ENCODE measurements at places on chromosomes 13 and 19.

GRCh38 chr13:106182404-106182803 is 353.1 kb downstream of the EFNB2 start:
- DNase-seq: no peak

DNA sequence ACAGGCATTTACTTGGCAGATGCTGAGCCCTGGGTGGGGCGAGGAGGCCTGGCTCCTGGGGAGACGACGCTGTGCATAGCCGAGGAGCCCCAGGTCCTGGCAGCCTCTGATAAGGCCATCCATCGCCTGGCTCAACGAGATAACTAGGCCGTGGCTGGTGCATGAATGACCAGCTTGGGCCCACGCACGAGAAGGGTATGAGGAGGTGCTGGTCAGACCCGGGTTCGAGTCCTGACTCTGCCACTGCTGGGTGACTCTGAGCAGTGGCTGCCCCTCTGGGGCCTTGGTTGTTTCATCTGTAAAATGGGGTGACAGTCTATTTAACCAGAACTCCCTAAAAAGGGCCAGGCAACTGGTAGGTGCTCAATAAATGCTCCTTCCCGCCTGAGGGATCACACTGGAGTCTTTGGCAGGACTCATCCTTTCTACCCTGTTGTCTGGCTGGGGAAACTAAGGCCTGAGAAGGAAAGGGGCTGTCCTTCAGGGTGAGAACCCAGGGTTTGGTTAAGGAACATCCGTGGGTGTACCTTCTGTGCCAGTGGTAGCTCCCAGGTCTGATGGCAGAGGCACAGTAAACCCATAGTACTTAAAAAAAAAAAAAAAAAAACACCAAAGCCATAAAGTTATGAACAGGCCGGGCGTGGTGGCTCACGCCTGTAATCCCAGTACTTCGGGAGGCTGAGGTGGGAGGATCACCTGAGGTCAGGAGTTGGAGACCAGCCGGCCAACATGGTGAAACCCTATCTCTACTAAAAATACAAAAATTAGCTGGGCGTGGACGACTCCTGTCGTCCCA is 8.1 kb upstream of the ARRDC2 start:
- no peak for DNase-seq

DNA sequence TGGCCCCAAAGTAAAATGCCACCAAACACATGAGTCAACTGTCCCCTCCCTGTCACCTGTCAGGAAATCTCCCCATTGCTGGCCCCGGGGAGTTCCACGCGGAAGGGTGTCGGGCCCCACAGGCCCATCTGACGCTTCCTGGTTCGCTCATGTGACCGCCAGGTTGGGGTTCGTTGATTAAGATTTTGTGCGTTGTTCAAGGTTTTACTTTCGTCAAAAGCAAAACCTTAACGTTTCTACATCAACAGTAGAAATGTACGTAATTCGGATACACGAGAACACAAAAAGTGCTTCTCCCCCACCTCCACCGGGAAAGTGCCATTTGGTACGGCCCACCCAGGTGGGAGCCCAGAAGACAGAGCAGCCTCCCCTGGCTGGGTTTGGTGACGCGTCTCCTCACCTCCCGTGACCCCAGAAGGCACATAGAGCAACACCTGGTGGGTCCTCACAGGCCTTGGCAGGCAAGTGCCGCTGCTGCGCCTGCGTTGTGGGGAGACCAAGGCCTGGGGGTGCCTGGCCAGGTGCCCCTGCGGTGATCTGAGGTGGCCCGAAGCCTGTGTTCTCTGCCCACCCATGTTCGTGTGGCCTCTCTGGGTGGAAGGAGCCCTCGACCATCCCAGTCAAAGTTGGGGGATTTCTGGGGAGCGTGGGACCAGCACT is 161.6 kb downstream of the KDM4B start:
- peak; percentile 77 for DNase-seq

DNA sequence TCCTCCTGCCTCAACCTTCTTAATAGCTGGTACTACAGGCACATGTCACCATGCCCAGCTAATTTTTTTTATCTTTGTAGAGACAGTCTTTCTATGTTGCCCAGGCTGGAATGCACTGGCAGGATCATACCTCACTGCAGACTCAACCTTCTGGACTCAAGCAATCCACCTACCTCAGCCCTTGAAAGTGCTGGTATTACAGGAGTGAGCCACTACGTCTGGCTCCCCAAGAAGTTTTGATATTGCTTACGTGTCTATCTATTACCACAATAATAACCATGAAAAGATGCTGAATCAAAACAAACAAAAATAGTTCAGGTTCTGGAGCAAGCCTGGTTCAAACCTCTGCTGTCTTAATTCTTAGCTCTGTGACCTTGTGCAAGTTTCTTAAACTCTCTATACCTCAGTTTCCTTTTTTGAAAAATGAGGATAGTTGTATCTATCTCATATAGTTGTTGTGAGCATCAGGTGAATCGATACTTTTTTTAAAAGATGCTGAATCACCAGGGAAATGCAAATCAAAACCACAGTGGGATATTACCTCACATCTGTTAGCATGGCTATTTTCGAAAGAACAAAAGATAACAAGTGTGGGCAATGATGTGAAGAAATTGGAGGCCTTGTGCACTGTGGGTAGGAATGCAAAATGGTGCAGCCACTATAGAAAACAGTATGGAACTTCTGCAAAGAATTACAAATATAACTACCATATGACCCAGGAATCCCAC is 19.0 kb upstream of the LEUTX start:
- DNase-seq: no peak

- DNase-seq: no peak
Observed at GRCh38 chr13:40404407-40404806, 262.0 kb downstream of the FOXO1 start.

- no peak for DNase-seq
Observed at GRCh38 chr13:22243469-22244163, 572.7 kb downstream of the FGF9 start.

GRCh38 chr19:44890366-44891015 is 563 bp upstream of the TOMM40 start:
- DNase-seq: no peak

DNA sequence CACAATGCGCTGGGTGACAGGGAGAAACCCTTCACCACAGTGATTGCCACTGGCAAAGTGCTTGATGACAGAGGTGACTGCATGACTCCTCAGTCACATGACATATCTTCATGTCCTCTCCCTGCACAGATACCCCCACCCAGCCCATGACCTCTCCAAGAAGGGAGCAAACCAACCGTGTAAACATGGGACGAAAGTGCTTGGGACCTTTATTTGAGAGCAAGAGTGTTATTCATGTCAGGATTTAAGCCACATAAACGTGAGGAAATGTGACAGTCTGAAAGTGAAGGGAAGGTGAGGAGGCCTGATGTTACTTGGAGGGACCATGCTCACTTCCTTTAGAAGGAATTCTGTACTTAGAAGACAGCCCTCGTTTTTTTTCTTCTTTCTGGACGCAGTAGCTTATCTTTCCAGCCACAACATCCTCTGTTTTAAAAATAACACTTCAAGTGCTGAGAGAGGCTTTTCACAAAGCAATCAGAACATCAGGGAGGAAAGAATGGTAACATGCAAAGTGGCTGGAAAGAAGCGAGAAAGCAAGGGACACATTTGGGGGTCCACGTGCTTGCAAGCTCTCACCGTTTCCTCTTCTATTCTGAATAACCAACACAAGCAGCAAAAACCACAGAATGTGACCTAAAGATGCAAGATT is 35.6 kb downstream of the EPS15L1 start:
- DNase-seq: no peak

- peak; percentile 41 for DNase-seq
Observed at GRCh38 chr19:2476451-2477140, 669 bp downstream of the GADD45B start.

DNA sequence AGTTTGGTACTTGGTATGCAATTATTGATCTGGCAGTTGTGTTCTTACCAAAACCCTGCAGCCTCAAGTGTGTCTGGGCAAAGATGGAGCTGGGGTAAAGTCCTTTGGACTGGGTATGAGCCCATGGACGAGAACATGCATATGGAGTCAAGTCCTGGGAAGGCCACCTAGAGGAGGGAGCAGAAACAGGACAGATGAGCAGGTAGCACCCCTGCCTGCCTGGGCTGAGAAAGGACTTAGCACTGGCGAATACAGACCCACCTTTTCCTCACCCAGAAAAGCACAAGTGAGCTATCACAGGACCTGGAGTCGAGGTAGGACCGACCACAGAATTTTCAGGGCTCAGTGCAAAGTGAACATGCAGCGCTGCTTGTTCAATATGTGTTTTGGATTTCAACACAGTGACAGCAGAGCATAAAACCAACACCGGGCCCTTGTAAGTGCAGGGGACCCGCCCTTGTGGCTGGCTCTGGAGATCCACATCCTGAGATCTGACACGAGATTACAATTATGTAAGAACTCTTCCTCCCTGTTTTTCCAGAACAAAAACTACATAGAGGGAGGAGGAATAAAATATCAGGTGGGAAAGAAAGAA is 25.9 kb downstream of the IGFL2 start:
- DNase-seq: no peak

- no peak for DNase-seq
Observed at GRCh38 chr19:45529420-45529785, 22.1 kb downstream of the VASP start.

GRCh38 chr13:85080691-85081090 is 718.5 kb downstream of the SLITRK6 start:
- DNase-seq: no peak

GRCh38 chr19:13012690-13013608 is 17.7 kb downstream of the NFIX start:
- DNase-seq: no peak

DNA sequence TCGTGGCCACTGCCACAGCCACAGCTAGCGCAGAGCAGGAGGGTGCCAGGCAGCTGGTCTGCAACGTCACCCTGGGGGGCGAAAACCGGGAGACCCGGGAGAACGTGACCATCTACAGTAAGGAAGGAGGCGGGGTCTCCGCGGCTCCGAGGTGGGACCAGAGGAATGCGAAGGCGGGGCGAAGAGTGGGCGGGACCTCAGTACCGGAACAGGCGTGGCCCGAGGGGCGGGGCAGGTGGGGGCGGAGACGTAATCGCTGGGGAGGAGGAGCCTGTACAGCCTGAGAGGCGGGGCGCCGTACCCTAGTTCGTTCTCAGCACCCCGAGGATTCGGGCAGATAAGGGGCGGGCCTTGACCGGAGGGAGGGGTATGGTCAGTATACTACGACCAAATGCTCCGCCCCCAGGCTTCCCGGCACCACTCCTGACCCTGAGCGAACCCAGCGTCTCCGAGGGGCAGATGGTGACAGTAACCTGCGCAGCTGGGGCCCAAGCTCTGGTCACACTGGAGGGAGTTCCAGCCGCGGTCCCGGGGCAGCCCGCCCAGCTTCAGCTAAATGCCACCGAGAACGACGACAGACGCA is 2.5 kb downstream of the ICAM5 start:
- DNase-seq: peak; percentile 48

- DNase-seq: no peak
Observed at GRCh38 chr13:19155321-19155861, 26.2 kb downstream of the TUBA3C start.

DNA sequence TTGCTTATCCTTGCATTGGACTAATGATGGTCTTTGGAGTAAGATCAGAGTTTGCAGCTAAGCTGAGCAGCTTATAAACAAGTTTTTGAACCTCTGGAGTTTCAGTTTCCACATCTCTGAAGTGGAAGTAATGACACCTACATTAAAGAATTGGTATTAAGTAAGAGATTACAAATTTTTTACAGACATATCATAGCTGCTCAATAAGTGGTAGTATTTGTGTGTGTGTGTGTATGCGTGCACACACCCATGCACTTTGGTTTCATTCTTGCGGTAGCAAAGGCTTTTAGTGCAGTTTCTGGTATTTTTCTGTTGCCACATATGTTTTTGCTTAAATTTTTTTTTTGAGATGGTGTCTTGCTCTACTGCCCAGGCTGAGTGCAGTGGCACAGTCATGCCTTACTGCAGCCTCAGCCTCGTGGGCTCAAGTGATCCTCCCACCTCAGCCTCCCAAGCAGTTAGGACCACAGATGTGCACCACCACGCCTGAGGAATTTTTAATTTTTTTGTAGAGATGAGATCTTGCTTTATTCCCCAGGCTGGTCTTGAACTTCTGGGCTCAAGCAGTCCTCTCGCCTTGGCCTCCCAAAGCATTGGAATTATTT is 4.5 kb downstream of the NAA16 start:
- peak; percentile 23 for DNase-seq

DNA sequence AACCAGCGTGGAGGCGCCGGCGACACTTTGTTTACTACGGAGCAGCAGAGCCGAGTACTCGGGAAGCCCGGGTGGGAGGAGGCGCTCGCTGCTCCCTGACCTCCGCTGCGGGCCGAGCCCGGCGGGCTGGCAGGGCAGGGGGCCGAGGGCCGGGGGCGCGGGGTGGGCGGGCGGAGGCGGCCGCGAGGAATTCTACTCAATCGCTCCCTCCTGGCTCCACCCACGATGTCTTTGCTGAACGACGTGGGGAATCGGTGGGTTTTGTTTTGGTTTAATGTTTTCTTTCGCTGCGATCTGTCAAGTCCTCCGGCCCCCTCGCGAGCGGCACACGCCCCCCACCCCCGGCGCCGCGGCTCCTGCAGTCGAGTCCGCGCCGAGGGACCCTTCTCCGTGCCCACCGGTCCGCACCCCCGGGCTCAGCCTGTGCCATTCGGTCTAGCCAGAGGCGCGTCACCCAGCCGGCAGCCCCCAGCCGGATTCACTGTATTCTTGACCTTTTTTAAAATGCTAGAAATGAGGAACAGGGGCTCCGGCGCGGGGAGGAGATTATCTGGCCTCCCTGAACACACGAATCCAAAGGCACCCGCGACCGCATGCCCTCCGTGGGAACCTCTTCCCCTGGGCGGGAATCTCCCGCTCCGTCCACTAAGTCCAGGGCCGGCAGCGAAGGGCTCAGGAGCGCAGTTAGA is 636 bp upstream of the FOXO1 start:
- DNase-seq: no peak

- peak; percentile 81 for DNase-seq
Observed at GRCh38 chr13:48769107-48769704, 115.5 kb downstream of the CYSLTR2 start.

DNA sequence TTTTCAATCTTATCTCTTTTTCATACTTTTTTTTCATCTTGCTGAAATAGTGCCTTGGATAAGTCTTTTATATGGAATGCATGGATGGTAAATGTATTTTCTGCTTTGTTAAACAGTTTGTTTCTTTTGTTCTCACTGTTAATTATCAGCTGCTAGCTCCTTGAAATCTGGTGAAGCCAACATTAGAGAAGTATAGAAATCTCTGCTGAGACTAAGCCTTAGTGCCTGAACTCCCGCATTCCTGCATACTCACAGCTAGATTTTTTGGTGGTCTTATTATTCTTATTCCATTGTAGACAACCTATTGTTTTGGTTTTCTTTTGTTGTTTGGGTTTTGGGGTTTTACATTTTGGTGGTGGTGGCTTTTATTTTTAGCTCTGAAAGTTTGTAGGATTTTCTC is 48.4 kb downstream of the DNAJC15 start:
- no peak for DNase-seq

- DNase-seq: no peak
Observed at GRCh38 chr13:29577136-29578051, 18.1 kb downstream of the SLC7A1 start.

GRCh38 chr19:7783991-7784423 is 21.0 kb downstream of the CLEC4M start:
- no peak for DNase-seq

DNA sequence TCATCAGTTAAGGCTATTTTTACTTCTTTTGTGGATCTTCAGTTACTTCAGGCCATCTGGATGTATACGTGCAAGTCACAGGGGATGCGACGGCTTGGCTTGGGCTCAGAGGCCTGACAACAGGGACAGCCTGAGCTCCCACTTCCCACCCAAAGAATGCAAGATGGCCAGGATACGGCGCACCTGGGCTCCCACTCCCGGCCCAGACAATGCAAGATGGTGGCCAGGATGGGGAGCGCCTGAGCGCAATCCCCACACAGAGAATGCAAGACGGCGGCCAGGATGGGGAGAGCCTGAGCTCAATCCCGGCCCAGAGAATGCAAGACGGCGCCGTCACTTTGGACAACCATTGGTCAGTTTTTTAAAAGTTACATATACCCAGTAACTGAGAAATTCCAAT is 25.3 kb upstream of the MIER2 start:
- no peak for DNase-seq

Data from T-cell (primary cell).